Stimulated activated CD4-positive, alpha-beta T cell treated with anti-CD3 and anti-CD28 coated beads, Interleukin-2, amount 100 ng/mL, for 48 hours (primary cell): ENCODE measurements at places on chromosomes 3 and 15.
A peak's percentile ranks its signal among the peaks of the same experiment; 100 is the strongest.

- DNase-seq = no peak
Measured at GRCh38 chr3:43038010-43038409, 58.9 kb downstream of the GASK1A start.

DNA sequence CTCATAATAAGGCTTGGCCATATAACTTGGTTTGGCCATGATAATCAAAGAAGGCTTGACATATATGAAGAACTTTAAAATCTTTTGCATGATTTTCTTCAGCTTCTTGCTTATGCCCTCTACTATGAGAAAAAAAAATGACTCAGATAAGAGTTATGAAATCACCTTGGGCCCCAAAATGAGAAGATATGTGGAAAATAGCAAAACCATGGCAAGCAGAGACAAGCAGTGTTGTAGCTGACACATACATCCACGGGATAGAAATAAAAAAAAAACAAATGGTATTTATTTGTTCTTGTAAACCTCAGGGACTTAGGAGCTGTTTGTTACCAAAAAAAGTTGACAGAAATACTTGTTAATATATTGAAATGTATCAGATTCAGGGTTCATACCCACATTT lies 614.8 kb upstream of the BCHE start:
- DNase-seq = no peak

DNA sequence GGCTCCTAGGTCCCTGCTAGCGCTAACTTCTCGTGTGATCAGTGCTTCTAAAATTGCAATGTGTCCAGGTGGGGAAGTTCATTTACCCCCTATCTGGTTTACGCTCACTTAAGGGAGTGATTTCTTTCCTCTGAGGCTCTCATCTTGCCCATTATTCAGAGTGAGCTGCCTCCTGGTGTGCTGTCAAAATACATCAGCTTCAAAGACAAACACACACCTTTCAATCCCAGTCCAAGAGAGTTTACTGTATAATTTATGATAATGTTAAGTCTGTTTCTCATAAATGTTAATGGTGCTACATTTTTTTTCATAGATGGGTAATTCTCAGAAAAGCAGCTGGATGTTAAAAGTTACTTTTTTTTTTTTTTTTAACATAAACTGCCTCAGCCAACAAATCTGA lies 112.3 kb downstream of the RORA start:
- DNase-seq = no peak

- no peak for DNase-seq
Measured at GRCh38 chr3:102135316-102135715, 286.0 kb downstream of the NFKBIZ start.

DNA sequence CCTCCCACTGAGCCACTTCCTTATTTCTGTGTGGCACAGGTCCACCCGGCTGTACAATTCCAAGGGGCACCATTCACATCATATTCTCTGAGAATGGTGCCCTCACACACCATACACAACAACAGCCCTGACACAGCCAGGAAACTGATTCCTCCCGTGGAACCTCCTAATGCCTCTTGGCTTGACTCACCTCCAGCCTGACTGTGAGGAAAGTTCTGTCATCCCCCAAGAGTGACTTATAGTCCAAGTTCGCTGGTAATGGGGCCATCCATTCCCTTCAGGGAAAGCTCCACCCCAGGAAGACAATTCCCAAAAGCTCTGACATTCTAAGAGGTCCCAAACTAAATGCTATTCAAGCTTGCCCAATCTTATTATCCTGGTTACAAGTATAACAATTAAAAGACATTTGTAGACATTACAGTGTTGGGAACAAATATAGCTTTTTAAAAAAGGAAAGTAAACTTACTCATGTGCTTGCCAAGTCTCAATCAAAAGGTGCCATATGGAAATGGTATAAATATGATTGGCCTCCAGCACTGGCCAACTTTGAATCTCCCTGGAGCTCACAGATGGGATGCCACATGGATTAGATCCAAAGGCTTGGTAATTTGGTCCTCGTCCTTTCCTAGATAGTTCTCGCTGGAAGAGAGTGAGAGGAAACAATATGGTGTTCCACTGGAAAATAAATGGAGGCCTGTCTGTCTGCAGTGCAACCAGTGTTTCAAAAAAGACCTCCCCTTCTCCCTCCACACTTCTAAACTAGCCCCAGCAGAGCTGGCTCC lies 56.3 kb upstream of the PSMD6 start:
- no peak for DNase-seq

DNA sequence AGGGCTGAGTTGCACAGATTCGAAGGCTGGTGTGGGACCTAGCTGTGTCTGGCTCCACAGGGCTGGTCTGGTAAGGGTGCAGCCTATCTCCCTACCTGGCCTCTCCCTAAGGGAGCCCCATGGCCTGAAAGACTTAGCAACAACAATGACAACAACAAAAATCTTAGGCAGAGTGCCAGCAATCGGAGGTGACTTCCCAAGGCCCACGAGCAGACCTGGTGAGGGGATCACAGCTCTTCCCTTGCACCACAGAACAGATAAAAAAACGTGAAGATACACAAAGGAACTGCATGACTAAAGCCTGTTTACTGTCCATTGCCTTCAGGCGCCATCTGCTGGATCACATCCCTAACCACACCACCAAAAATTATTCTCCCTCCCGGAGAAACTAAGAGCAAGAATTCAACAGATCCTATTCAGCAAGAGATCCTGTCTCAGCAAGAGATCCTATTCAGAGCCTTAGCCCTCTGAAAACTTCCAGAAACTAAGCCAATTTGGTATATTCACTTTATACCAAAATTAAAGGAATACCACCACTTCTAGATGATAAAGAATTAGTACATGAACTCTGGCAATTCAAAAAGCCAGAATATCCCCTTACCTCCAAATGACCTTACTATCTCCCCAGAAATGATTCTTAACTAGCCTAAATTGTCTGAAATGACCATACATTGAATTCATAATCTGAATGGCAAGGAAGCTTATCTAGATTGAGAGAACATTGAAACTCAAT lies 24.1 kb upstream of the OR5K4 start:
- peak; percentile 26 for DNase-seq

DNA sequence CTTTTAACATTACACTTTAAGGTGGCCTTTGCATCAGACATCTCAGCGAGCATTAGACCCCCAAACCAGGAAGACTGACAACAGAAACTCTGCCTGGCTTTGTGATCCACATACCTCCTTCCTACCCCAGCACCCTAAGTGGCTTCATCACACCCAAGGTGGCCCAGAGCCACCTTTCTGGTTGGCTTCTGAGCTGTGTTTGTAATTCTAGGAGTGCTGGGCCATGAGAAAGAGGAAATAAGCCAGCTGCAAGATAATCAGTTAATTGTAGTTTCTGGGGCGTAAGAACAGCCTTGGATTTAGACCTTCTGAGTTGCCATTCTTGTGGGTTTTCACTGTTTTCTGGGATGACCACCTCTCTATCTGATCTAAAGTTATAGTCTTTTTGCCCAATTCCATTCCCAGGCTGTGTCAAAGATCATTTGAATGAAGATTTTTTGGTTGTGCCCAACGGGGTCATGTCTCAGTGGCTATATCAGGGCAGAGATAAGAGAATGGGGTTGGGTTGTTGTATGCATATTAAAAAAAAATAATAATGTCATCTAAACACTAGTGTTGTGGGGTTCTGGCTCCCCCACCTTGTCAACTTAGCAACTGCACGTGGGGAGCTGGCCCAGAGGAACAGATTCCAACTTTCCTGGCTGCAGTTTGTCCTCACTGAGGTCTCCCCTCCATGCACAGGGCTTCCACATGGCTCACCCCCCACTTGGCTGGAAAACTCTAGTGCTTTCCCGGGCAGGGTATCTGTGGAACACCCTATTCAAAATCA lies 234.8 kb upstream of the WNT5A start:
- no peak for DNase-seq

DNA sequence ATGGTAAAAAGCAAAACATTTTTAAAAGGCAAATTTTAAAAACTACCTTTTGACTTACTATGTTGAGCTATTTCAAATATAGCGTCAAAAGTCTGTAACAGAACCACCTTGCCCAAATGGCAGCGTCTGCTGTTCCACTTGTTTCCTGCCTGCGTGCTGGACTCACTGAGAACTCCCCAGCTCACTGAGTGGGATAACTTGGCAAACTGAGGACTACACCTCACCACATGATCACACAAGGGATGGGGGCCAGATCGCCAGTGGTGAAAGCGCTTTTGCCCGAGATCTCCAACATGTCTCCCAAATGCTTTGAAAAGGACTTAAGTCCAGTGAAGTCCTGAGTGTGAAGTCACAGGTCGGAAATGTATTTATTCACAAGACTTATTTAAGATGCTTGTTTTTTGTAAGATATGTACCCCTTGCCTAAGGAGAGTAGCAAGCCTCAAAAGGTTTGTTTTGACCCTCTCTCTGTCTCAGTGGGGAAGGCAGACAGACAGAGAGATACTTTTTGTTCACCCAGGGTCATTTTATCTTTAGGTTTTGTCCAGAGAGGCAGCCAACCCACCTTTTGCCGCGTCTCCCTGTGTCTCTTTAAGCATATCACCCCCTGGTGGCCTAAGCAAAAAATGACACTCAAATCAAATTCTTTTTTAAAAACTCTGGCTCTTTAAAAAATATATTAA lies 192.6 kb downstream of the PDZRN3 start:
- DNase-seq = no peak

DNA sequence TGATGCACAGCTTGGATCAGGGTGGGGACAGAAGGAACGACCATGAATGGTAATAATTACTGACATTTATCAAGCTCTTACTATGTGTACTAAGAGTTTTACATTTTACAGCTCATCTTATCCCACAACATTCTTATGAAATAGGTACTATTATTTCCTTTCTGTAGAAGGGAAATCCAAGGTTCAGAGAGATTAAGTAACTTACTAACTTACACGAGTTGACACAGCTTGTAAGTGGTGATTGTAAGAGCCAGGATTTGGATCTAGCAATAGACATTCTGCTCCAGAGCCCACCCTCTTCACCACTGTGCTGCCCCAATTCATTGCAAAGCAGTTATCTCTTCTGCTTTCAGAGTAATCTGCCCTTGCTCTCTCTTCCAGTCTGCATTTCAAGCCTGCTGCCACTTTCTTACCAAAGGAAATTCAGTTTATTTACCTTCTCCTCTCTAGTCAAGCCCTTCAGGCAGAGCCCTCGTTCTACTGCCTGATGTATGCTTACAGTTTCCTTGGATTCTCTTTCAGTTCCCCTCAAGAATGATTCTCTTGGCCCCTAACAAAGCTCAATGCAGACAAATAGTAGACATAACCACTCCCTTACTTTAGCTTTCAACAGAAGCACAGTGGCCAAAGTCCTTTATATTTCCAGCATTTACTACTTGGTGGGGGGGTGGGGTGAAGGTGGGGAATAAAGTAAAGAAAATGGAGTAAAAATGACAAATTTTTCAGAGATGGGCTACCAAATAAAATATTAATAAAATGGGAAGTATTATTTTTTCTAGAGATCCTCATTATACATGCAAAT lies 65.8 kb downstream of the ATP8B4 start:
- DNase-seq = no peak

- no peak for DNase-seq
Measured at GRCh38 chr3:182544542-182544941, 248.8 kb upstream of the ATP11B start.

DNA sequence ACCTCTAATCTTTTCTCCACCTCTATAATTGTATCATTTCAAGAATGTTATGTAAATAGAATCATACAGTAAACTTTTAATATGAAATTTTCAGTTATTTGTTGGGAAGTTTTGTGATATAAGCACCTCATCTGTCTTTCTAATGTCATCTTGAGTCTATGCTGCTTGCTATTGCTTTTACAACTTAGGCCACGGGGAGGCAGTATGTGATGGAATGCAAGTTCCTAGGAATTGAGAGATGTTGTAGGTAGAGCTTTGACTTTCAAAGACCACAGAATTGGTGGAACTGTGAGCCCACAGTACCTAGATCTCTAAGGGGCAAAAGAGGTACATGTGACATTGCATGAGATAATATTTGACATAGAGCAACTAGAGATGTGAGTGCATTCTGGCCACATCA lies 328.3 kb downstream of the MFSD1 start:
- DNase-seq = no peak

- no peak for DNase-seq
Measured at GRCh38 chr3:177478170-177478867, 281.0 kb upstream of the TBL1XR1 start.

GRCh38 chr3:183766745-183767606 lies 58.4 kb downstream of the MAP6D1 start:
- peak; percentile 54 for DNase-seq

DNA sequence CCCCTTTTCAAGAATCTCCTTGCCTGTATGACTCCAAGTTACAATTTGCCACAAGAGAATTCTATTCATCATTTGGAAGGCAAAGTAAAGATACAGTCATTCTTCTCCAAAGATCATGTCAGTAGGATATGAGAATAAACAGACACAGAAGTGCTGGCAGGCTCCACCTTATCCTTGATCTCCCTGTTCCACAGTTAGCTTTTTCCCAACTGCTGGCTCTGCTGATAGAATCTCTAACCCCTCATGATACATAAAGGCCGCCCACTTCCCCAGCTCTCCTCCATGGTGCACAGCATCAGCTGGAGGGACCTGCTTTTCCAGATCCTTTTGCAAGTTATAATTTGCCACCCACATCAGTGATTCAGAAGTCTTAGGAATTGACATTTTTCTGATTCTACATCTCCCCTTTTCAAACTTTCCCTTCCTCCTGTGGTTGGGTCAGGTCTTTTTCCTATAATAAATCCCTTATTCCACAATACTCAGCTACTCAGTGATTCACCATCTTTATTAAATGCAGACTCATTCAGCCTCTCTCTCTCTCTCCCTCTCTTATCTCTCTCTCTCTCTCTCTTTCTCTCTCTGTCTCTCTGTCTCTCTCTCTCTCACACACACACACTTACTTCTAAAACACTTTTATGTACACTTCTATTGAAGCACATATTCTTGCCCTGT lies 465.4 kb downstream of the GBE1 start:
- no peak for DNase-seq

DNA sequence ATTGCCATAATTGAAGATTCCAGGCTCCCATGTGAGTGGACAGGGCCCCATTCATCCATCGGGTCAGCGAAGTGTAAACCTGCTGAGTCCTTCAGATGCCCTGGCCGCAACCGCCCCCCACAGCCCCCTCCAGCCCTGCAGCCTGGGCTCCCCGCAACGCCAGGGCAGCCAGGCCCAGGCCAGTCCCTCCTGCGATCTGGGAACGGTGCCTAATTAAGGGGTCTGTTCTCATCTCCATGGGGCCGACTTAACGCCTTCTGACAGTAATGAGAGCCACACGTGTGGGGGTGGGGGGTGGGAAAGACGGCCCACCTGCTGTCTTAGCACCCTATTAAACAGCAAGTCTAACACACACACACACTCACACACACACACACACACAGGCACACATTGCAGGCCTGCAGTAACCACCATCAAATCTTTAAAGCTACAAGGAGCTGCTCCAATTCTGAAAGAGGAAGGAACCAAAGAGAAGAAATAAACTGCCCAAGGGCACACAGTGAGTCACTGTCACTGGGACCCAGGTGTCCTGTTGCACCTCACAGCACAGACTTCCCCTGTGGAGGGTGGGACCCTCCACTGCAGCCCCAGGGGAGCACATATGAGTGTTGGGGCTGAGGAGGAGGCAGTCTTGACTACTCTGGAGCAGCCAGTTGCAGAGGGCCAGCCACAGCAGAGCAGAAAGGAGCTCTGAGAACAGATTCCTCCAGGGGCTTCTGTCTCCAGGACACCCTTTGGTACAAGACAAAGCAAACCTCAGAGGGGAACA lies 31.8 kb upstream of the HES1 start:
- no peak for DNase-seq

GRCh38 chr15:80880086-80880485 lies 100.9 kb downstream of the CEMIP start:
- no peak for DNase-seq

- DNase-seq = no peak
Measured at GRCh38 chr3:192830291-192831110, 87.2 kb downstream of the MB21D2 start.

GRCh38 chr3:5560199-5560598 lies 372.7 kb downstream of the EDEM1 start:
- no peak for DNase-seq

- no peak for DNase-seq
Measured at GRCh38 chr3:12182687-12183441, 24.2 kb upstream of the TIMP4 start.
